ENCODE measurements at places on chromosomes 1 and 21. TPM values are rescaled to one million over a fixed set of nuclear protein-coding genes. Genes with fewer than 3 reads are reported as not detected.

- no peak for DNase-seq
Measured at GRCh38 chr1:216793973-216794372, 70.7 kb upstream of the ESRRG start.

DNA sequence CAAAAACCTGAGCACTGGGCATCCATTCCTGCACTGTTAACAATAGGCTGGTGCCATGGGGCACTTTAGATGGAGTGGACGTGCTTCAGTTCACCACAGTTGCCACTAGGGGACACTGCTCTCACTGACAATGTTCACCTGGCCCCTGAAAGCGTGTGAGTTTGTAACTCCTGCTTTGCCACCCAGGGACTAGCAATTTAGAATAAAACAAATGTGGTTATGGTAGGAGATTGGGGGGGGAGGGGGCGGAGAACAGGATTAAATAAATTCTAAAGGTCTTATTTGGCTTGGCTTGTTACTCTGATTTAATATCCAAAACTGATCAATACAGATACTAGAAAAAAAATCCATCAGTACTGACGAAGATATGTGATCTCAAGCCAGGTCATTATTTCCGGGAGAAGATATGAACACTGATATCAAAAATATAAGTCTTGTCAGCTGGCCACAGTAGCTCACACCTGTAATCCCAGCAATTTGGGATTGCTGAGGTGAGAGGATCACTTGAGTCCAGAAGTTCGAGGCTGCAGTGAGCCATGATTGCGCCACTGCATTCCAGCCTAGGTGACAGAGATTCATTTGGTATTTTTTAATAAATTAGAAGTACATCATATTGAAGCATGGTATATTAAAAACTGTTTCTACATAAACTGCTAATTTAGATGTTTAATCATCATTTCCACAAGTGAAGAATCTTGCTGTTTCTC, 23.2 kb downstream of the INTS7 start:
- DNase-seq = peak; percentile 74

DNA sequence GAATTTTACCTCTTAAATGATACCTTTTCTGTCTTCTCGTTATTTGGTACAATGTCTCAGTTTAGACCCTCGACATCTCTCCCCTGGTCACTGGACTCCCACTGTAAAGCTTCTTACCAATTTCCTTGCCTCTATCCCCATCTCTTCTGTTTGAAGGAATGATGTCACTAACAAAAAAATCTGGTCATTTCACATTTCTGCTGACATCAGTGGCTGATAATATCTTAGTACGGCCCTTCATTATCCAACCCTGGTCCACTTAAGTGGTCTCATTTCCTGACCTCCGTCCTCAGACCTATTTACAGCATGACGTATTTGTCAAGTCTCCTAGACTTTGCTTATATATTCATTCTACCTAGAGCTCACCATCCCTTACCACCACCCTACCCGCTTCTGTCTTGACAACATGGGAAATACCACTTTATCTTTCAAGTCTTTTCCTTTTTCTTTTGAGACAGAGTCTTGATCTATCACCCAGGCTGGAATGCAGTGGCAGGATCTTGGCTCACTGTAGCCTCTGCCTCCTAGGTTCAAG, 60.9 kb downstream of the C1orf21 start:
- DNase-seq = no peak

DNA sequence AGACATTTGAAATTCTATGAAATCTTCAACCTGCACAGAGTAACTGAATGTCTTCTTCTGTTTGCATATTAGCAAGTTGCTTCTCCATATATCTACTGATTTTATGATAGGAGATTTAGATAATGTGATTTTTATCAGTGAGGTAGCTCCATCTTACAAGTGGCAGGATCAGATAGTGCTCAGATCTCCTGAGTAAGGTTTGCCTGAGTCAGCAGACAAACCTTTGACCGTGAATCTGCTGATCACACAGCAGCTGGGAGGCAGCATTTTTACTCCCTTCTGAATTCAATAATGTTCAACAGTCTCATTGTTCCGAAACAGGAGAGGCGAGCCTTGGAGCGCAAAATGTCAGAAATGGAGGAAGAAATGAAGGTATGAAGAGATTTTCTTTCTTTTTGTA, 141.4 kb downstream of the SYT2 start:
- peak; percentile 24 for DNase-seq

GRCh38 chr1:88371436-88372023, 312.5 kb upstream of the PKN2 start:
- no peak for DNase-seq

- no peak for DNase-seq
Measured at GRCh38 chr1:178004926-178005391, 35.1 kb upstream of the SEC16B start.

DNA sequence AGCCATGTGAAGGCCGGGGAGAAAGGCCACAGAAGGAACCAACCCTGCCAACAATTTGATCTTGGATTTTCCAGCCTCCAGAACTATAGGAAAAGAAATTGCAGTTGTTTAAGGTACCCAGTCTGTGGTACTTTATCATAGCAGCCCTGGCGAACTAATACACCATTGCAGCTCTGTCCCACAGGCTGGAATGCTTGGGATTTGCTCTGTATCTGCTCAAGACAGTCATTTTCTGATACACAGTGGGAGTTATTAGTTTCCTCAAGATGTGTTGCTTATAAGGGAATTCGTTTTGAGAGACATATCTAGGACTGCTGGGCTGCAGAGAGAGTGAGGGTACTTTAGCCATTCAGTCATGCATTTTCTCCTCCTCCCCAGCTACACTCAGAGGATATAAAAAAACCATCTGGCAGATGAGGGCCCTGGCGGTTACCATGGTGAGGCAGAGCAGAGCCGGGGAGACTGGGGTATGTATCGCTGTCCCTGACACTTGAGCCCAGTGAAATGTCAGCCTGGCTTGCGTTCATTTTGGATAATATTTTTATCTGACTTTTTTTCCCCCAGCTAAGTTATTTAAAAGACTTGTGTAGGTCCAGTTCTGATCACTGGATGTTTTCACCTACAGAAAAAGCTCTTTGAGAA, 104.6 kb downstream of the DIRAS3 start:
- DNase-seq = no peak

GRCh38 chr1:32619701-32620485, 30.5 kb downstream of the ZBTB8OS start:
- no peak for DNase-seq

DNA sequence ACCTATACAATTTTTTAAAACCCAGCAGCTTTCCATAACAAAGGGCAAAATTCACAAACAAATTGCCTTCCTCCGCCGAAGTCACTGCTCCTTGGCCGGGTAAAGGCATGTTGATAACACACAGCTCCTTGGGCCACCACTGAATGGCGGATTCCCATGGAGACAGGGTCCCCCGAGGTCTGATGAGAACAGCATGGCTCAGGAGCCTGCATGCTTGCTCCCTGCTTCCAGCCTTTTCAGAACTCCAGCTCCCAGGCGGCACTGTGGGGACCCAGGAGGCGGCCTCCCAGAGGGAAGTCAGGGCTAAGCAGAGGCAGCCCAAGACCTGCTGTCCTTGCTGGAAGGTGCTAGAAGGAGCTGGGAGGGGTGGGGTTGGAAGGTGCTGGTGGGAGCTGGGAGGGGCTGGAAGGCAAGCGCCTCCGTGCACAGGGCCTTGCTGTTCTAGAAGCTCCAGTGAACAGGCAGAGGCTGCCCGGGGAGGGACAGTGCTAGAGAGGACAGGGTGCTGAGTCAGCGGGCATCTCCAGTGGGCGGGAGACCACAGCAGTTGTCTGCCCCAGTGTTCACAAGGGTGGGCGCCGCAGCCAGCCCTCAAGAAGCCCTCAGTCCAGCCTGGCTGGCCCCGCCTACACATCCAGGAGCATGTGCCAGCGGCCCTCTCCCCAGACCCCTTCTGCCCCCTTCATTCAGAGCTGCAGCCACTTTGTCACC, 35.1 kb downstream of the PRDM16 start:
- DNase-seq = no peak

- DNase-seq = no peak
Measured at GRCh38 chr1:230976825-230977747, 1.6 kb downstream of the TTC13 start.

DNA sequence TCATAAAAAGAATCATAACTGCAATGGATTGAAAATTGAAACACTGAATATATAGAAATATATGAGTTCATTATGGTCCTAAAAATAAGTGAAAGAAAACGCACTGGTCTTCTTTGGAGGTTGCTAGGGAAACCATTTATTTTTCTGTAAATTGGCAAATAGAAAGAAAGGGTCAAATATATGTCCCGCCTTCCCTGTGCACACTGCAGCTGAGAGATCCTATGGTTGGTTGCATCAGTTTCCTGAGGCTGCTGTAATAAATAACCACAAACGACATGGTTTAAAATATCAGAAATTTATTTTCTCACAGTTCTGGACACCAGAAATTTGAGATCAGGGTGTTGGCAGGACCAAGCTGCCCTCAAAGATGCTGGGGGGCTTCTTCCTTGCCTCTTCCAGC, 35.0 kb downstream of the CA6 start:
- DNase-seq = no peak

DNA sequence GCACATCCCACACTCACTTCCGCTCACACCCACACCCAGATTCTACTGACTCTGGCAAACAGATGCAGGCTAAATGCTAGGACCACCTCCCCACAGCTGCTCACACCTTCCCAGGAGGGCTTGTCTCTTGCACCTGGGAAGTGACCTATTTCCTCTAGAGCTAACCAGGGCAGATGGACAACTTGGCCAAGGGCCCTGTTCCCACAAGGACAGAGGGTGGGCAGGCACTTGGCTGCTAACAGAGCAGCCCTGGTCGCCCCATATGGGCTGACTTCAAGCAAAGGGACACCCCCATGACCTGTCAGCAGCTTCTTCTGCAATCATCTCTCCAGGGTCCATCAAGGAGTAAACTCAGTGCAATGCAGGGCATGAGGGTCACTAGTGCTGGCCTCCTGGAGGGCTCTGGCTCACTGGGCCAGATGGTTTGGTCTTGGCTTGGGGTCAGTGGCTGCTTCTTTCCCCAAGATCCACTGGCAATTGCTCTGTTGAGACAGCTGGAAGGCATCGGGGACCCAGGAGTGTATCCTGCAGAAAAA, 641.5 kb downstream of the PLPP3 start:
- no peak for DNase-seq

GRCh38 chr1:178220094-178220493, 126.2 kb downstream of the RASAL2 start:
- no peak for DNase-seq

DNA sequence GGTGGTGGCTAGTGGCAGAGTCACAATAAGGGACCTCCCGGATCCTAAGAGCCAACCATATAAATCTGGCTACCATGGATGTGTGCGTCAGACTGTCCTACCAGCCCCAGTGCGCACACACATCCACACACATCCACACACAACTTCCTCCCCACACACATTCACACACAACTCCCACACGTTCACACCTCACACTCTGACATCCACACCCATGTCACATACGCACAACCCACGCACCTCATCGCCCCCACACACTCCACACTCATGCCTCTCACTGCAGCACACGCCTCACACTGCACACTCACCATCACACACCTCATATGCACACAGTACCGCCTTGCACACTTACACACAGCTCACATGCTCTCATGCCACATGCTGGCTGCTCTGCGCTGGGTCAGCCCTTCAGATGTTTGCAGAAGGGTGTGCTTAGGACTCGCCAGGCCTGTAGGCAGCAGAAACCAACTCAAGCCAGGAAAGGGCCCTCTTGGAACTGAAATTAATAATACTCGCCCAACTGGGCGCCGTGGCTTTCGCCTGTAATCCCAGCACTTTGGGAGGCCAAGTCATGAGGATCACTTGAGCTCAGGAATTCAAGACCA, 3.0 kb downstream of the LDLRAD2 start:
- DNase-seq = no peak

DNA sequence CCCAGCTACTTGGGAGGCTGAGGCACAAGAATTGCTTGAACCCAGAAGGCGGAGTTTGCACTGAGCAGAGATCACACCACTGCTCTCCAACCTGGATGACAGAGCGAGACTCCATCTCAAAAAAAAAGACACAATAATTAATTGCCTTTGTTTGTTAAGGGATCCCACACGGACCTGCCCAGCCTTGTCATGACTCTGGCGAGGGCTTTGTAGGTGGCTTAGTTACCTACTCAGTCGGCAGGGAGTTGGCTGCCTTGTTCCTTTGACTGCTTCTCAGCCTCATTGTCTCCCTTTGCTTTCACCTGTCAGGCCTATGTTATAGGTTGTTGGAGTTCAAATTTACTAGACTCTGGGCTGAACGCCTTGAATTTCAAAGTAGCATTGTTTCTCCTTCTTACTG, 82.0 kb downstream of the UBE4B start:
- no peak for DNase-seq

DNA sequence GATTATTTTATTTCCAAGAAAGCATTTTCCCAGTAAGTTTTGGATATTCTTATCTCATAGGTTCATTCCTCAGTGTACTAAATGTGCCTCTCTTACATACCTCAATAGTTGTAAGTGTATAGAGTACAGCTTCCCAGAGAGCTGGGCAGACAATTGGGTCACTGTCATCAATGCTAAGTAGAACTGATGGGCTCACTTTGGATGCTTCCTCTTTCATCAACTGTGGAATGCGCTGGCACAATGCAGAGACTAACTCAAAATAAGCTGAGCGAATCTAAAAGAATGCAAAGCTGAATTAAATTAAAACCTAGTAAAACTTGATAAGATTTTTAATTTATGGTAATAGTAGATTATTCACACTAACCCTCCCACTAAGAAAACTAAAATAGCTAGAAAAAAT, 21.5 kb downstream of the LTN1 start:
- DNase-seq = no peak

GRCh38 chr21:45011426-45011825, 63.0 kb upstream of the ADARB1 start:
- DNase-seq = no peak

DNA sequence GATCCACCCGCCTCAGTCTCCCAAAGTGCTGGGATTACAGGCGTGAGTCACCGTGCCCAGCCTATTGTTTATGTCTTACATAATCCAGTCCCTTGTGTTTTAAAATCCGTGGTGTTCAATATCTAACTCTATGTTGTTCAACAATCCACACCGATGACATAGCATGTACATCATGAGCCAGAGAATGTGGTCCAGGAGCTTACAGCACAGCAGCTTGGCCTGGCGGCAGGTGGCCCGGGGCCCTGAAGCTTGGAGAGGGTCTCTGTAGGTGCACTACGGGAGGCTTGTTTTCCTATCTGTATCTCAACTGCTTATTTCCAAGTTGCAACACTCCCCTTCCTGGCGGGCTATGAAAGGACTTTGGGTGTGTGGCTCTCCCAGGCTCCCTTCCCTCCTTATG, 138.4 kb downstream of the ADSS2 start:
- DNase-seq = no peak

GRCh38 chr1:232597721-232598120, 32.2 kb downstream of the SIPA1L2 start:
- DNase-seq = no peak

GRCh38 chr21:36693489-36694030, 5.4 kb upstream of the SIM2 start:
- DNase-seq = no peak

Gene FCRL5
- total RNA-seq = not detected

Gene GPR25
- total RNA-seq = not detected

Gene NR1I3
- total RNA-seq = not detected

Gene STUM
- total RNA-seq = 1.9 TPM

Gene COL8A2
- total RNA-seq = 0.18 TPM

Gene CYP4X1
- 5.5 TPM for total RNA-seq

Gene ST6GALNAC3
- 16.0 TPM for total RNA-seq

Gene BGLAP
- 1.3 TPM for total RNA-seq

Gene UMODL1
- total RNA-seq = 0.21 TPM

Gene ROR1
- 37.2 TPM for total RNA-seq

Gene AIM2
- total RNA-seq = not detected
